T-helper 2 cell (primary cell): ENCODE measurements at places on chromosomes 6 and 20.

- DNase-seq = no peak
Observed at GRCh38 chr6:105608711-105609374, 206.0 kb upstream of the PREP start.

DNA sequence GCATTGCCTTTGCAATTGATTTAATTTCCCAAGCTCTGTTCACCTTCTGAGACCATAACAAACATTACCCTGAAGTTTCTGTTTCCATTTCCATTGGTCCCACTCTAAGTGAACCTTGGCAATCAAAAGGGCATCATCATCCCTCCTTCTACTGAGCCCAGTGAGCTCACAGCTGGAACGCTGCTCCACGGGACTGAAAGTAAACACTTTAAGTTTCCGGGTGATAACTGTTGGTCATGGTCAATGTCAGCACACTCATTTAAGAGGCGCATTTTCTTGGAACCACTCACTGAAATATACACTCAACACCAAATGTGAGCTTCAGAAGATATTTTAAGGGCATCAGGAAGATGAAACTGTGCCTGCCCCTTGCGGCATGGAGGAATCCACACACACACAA is 37.1 kb upstream of the RPS6KA2 start:
- DNase-seq = no peak

DNA sequence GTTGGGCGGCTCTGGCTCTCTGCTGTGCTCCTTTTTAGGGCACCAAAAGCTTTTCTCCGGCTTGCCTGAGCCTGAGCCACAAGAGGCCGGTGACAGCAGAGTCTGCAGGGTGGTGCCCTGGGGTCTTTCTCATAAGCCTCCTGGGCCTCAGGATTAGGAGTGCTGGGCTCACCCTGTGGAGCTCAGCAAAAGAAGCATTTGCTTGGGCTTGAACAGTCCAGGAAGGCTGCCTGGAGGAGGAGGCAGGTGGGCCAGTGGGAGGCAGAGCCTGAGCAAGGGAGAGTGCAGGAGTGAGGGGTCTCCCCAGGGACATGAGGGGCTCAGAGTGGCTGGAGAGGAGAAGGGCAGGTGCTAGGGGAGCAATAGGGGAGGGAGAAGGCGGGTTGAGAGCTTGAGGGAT is 32.9 kb upstream of the MRGBP start:
- no peak for DNase-seq

GRCh38 chr6:113185299-113185698 is 671.8 kb upstream of the MARCKS start:
- DNase-seq = no peak

DNA sequence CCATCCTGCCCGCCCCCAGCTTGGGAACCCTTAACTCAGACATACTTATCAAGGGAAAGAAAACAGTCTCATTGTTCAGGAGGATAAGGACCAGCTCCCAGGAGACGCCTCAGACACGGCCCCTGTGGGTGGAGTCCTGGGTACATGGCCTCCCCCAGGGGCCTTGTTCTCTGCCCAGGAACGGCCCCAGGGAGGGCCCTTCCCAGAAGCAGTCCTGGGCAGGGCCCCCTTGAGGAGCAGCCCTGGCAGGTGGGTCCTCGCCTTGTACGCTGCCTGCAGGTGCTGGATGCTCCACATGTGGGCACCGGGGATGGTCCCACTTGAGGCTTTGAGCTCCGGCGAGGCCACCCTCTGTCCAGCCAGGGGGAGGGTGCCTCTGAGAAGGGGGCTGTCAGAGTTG is 4.5 kb upstream of the GATA5 start:
- DNase-seq = no peak

GRCh38 chr6:144844596-144844995 is 559.5 kb downstream of the UTRN start:
- DNase-seq = no peak

DNA sequence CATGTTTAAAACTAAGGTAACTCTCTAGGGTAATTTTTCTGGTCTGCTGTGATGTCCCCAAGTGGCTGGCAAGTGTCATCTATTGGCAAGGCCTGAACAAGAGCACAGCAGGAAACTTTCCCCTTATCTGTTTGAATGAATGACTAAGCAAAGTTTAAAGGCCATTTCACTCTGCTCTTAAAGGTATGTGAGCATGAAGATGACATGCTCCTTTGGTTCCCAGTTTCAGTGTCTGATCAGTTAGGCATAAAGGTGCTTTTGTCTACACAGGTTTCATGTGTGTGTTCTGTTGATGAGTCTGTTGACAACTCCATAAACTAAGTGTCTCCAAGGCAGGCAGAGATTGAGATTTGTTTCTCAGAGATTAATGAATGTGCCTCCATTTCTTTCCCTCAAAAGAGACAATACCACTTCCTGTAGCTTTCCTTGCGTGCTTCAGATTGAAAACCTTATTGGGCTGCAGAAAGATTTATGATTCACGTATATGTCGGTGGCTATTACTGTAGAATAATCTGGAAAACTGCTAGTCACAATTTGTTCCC is 83.9 kb downstream of the MAP3K7 start:
- no peak for DNase-seq

- DNase-seq = no peak
Observed at GRCh38 chr6:71452697-71453370, 164.2 kb downstream of the OGFRL1 start.

- DNase-seq = no peak
Observed at GRCh38 chr6:34743625-34744293, 13.5 kb upstream of the SNRPC start.

GRCh38 chr20:36372666-36373065 is 66.5 kb downstream of the DLGAP4 start:
- DNase-seq = no peak

DNA sequence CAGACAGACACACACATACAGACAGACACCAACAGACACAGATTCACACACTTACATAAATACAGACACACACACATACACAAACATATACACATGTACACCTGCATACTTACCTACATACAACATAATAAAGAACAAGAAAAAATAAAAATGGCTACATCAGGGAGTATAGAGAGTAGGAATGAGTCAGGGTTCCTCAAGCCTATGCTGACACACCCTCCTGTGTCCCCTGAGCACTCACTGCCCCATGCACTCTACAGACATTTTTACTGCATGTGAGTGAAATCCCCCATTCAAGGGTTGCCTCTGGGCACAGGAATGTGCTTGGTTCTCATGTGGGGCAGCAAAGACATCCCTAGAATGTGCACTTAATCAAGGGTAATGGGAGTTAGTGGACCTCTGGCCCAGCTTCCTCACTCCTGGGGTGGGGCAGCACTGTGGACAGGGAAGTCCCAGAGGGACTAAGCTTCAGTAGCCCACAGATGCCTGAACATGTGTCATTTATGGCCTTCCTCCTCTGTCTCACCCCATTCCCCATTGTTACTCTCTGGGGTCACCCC is 185.9 kb upstream of the FOXA2 start:
- no peak for DNase-seq

DNA sequence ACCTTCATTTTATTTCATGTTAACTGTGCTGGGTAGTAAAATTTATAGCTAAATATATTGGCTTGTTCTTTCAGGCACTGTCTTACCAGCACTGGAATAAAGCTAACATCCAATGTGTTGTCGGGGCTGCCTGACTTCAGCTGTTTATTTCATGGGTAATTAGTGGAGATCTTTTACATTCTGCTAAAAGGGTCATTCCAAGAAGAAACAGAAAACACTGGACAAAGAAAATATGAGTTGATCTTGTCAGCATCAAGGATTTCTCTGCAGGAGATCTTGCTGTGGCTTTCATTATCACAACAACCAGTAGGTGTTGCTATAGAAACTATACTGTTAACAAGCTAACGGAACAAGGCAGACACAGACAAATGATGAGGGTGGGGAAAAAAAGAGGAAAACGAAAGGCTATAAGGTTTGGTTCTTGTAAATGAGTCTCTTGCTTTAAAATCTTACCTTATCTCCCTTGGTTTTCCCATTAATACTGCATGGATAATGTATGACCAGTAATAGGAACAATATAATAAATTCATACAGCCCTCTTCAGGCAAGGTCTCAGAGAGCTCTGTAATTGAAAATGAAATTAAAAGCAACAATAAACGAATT is 206.8 kb downstream of the SIM1 start:
- DNase-seq = peak; percentile 76

- DNase-seq = no peak
Observed at GRCh38 chr20:9475456-9475855, 38.9 kb upstream of the LAMP5 start.

GRCh38 chr6:131182991-131183425 is 47.7 kb downstream of the AKAP7 start:
- DNase-seq = peak; percentile 74

DNA sequence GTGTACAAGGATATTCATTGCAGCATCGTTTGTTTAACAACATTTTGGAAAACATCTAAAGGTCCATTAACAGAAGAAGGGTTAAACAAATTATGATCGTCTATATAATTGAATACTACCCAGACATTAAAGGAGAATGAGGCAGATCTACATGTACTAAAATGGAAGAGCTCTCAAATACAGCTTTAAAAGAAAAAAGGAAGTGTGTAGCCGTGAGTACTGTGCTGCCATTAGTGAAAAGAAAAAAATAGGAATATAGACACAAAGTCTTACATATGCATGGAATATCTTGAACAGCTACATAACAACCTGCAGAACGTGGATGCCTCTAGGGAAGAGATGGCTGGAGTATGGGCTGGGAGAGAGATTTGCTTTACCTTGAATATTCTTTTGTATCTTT is 37.9 kb downstream of the PRDM1 start:
- no peak for DNase-seq

- DNase-seq = no peak
Observed at GRCh38 chr6:5516036-5516435, 254.7 kb downstream of the FARS2 start.

DNA sequence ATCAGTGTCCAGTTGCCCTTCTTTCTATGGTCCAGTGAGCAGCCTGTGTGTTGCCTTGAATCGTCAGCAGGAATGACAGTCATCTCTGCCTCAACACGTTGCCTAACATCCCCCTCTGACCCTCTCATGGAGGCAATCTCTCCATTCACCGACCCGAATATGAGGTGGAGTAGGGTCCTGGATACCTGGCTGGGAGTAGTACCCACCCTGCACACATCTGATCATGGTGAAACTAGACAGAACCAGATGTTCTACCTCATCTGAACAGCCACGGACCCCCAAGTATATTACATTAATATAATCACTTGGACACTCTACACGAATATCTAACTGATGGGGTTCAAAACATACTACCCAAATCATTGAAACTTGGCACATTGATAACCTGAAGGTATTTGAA is 77.0 kb upstream of the COL21A1 start:
- no peak for DNase-seq

- peak; percentile 84 for DNase-seq
Observed at GRCh38 chr6:168035661-168036545, 38.4 kb downstream of the KIF25 start.

- DNase-seq = no peak
Observed at GRCh38 chr20:63502671-63503172, 3.8 kb upstream of the EEF1A2 start.

GRCh38 chr6:53761036-53761435 is 33.8 kb upstream of the LRRC1 start:
- DNase-seq = no peak

GRCh38 chr6:45727819-45728449 is 287.7 kb downstream of the CLIC5 start:
- no peak for DNase-seq

DNA sequence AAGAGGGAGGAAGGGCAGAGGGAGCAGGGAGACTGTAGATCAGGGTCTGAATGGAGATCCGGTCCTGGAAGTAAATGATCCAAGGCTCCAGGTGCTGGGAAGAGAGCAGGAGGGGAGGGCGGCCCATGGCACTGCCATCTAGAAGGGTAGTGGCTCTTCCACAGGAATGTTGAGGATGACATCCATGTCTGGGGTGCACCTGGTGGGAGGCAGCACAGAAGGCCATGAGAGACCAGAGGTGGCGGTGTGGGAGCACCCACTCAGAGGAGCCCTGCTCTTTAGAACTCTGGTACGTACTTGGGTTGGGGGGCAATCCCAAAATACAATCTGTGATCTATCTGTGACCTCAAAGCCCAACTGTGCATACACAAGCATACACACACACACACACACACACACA is 13.5 kb downstream of the DEFB132 start:
- DNase-seq = no peak

GRCh38 chr6:35775031-35775430 is 1.4 kb upstream of the CLPSL2 start:
- DNase-seq = no peak

DNA sequence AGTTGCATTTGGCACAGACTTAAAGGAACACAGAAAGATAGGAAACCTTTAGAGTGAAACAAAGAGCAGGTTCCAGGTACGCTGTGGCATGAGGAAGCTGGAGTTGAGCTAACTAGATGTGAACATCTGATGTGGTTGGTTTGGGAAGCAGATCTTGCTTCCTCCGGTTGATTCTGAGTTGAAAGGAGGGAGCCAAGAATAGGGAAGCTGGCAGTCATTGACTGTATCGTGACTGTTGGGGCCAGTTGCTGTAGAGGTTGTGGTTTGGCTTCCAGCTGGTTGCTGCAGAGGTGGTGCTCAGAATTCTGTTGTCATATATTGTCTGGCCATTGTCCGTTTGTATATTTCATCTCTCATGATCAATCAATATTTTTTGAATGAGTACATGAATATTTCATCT is 325.9 kb downstream of the PLCB1 start:
- DNase-seq = no peak

- DNase-seq = no peak
Observed at GRCh38 chr20:33301192-33301930, 18.3 kb downstream of the BPIFB1 start.

- DNase-seq = no peak
Observed at GRCh38 chr20:41135888-41136679, 1.3 kb upstream of the PLCG1 start.

DNA sequence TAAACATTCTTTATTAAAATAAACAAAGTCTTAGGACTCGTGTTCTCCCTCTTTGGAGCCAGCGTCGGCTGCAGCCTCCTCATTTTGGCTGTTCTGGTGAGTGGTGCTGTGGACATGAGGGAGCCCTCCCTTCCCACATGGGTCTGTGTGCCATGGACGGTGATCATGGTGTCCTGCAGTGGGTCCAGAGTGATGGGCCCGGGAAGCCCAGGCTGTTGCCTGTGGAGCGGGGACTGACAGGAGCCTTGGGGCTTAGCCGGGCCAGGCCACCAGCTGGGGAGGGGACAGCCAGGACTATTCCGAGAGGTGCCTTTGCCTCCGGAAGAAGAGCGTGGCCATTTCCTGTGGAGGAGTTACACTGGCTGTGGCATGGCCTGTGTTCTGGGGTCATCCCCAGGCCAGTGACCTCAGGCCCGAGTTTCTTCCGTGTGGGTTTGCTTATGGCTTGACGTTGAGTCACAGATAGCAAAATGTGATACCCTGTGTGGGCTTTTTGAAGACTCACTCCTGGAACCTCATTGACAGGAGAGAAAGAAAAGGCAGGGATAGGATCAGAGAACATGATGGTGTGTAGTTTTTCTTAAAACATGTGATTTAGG is 153.4 kb downstream of the DTNBP1 start:
- no peak for DNase-seq

- DNase-seq = no peak
Observed at GRCh38 chr6:18242062-18242851, 22.1 kb downstream of the DEK start.

GRCh38 chr6:32129297-32130088 is 595 bp downstream of the FKBPL start:
- DNase-seq = no peak
